ENCODE measurements at places on chromosomes 1 and 21.

DNA sequence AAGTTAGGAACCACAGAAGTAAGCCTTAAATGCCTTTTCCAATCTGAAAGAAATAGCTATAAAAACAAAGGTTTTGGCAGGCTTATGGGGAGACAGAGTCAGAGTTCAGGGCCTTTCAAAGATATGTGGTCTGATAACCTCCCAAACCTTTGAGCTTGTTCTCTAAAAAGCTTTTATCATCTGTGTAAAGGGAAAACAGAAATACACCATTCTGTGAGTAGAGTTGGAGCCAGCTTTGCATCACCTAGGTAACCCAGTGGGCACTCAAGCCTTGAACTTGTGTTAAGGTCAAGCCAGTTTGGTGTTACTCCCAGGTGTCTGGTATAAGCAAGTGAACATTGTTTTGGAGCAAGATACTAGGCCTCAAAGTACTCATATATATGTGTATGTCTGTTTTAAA is 50.1 kb downstream of the LAMC1 start:
- no peak for DNase-seq
- no peaks in the 10 kb centered on the region for H3K36me3 ChIP-seq
- no peak overlapping the region for H3K4me3 ChIP-seq

GRCh38 chr1:203655671-203656070 is 29.0 kb downstream of the ATP2B4 start:
- H3K4me3 ChIP-seq, result no peak overlapping the region
- no peaks in the 10 kb centered on the region for H3K36me3 ChIP-seq
- H3K27me3 ChIP-seq, result no peaks in the 10 kb centered on the region
- peaks cover 16% of the 10 kb centered on the region for H3K4me1 ChIP-seq
- H3K27ac ChIP-seq, result no peak overlapping the region
- no peak for DNase-seq

DNA sequence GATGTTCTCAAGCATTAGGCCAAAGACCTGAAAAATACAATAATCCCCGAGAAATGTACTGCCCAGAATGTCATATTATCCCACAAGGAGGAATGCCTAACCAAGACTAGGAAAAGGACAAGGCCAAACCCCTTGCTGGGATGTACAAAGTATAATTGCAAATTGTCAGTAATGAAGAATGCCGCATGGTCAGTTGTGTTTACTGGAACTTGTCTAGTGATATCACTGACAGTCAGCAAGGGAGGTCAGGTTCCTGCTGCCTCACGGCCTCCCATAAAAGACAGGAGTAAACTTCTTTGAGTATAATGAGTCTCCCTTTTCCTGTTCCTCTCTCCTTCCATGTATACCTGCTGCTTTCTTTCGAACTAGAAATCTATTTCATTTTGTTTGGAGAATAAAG is 222.8 kb downstream of the RHOU start:
- H3K27ac ChIP-seq, result no peak overlapping the region
- no peaks in the 10 kb centered on the region for H3K4me1 ChIP-seq
- no peak overlapping the region for H3K4me3 ChIP-seq
- H3K27me3 ChIP-seq, result no peaks in the 10 kb centered on the region

GRCh38 chr1:160219062-160219929 is 14.1 kb downstream of the PEA15 start:
- no peaks in the 10 kb centered on the region for H3K27me3 ChIP-seq
- peaks cover 65% of the 10 kb centered on the region for H3K36me3 ChIP-seq

- peak overlapping the region; percentile 54 for H3K4me3 ChIP-seq
- H3K36me3 ChIP-seq, result no peaks in the 10 kb centered on the region
- no peak for DNase-seq
- no peak overlapping the region for H3K27ac ChIP-seq
Observed at GRCh38 chr1:997993-998744, 1.7 kb downstream of the HES4 start.

DNA sequence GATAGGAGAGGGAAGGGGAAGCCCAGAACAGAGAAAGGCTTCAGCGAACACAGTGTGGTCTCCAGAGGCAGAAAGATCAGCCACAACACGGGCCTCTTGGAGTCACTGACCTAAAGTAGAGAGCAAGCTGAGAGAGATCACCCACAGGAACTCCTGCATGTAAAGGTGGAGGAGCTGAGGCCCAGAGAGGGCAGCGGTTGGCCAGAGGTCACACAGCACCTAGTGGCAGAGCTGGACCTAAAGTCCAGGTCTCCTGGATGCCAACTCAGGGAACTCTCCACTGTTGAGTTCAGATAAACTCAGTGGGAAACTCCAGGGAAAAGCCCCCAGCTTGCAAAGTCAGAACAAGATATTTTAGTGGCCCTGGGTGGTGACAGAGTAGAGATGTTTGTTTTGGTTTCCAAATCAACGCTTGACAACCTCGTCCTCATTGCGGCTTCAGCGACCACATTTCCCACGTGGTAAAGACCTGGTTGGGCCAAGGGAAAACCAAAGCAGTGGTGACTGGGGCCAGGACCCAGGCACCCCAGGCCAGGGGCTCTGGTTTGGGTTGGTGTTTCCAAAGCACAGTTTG is 4.6 kb downstream of the IFFO2 start:
- no peaks in the 10 kb centered on the region for H3K36me3 ChIP-seq
- peaks cover 87% of the 10 kb centered on the region for H3K4me1 ChIP-seq
- peak; percentile 36 for DNase-seq
- H3K27me3 ChIP-seq, result no peaks in the 10 kb centered on the region
- no peak overlapping the region for H3K4me3 ChIP-seq

- H3K27ac ChIP-seq, result no peak overlapping the region
- H3K4me3 ChIP-seq, result no peak overlapping the region
- DNase-seq, result no peak
- H3K27me3 ChIP-seq, result no peaks in the 10 kb centered on the region
- H3K4me1 ChIP-seq, result peaks cover 4% of the 10 kb centered on the region
- peaks cover 24% of the 10 kb centered on the region for H3K36me3 ChIP-seq
Observed at GRCh38 chr1:28266920-28267322, 7.6 kb downstream of the SESN2 start.

DNA sequence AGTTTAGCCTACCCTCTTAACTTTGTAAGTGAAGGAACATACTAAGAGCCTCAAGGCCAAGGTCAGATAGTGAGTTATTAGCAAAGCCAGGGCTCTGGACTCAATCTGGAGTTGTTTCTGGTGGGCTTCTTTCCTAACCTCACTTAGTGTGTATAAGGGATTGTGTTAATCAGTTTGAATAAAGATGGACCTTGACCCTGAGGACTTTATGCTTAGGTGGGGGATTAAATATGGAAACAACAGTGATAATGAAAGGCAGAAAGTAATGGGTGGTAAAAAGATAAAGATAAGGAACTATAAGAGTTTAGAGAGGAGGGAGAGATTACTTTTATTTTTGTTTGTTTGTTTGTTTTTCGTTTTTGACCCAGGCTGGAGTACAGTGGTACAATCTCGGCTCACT is 5.5 kb downstream of the RABGAP1L start:
- no peaks in the 10 kb centered on the region for H3K27me3 ChIP-seq
- no peak overlapping the region for H3K4me3 ChIP-seq
- no peaks in the 10 kb centered on the region for H3K36me3 ChIP-seq
- DNase-seq, result no peak
- no peak overlapping the region for H3K27ac ChIP-seq

GRCh38 chr1:22174446-22175220 is 31.7 kb upstream of the WNT4 start:
- H3K4me3 ChIP-seq, result no peak overlapping the region
- DNase-seq, result no peak
- H3K4me1 ChIP-seq, result no peaks in the 10 kb centered on the region
- H3K36me3 ChIP-seq, result no peaks in the 10 kb centered on the region
- no peak overlapping the region for H3K27ac ChIP-seq

- no peak overlapping the region for H3K27ac ChIP-seq
- no peaks in the 10 kb centered on the region for H3K27me3 ChIP-seq
- H3K36me3 ChIP-seq, result peaks cover 16% of the 10 kb centered on the region
- no peak overlapping the region for H3K4me3 ChIP-seq
Observed at GRCh38 chr1:29290414-29290985, 54.2 kb downstream of the PTPRU start.

DNA sequence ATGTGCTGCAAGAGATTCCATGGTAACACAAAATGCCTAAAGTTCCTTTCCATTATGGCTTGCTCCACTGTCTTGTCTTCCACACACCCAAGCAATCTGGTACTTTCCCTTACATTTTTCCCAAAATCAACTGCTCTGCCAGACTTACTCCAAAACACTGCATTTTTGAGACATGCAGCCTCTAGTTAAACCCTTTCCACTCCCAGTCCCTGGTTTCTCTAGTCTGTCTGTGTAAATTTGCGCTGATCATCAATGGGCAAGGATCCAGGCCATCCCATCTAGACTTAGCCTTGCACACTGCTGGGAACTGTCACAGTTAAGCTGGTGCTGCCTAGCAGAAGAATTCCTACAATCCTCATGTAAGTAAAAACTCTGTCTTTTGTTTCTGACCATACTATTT is 47.8 kb downstream of the DAB1 start:
- no peak overlapping the region for H3K27ac ChIP-seq
- H3K4me1 ChIP-seq, result no peaks in the 10 kb centered on the region
- H3K4me3 ChIP-seq, result no peak overlapping the region
- no peak for DNase-seq

- H3K36me3 ChIP-seq, result no peaks in the 10 kb centered on the region
- H3K27ac ChIP-seq, result no peak overlapping the region
- no peak overlapping the region for H3K4me3 ChIP-seq
- no peaks in the 10 kb centered on the region for H3K27me3 ChIP-seq
Observed at GRCh38 chr21:14358775-14359174, 24.2 kb downstream of the HSPA13 start.

GRCh38 chr1:1664941-1665814 is 6.4 kb upstream of the CDK11B start:
- no peaks in the 10 kb centered on the region for H3K4me1 ChIP-seq
- no peak overlapping the region for H3K4me3 ChIP-seq
- DNase-seq, result no peak
- peaks cover 56% of the 10 kb centered on the region for H3K36me3 ChIP-seq

DNA sequence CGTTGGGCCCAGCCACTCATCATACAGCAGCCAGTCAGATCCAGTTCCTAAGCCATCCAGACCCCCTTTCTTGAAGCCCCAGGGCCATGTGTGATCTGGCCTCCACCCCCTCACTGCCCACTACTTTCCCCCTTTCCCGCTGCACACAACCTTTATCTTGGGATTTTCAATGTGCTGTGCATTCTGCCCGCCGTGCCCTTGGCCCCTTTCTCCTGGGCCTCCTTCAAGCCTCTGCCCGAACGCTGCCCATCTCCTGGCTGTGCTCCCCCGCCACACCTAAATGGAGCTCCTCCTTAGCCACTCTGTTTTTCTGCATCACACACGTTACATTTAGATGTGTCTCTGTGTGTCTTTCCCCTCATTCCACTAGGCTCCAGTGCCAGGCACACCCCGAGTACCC is 66.7 kb upstream of the SELENON start:
- H3K27ac ChIP-seq, result no peak overlapping the region
- H3K27me3 ChIP-seq, result no peaks in the 10 kb centered on the region
- H3K4me1 ChIP-seq, result peaks cover 27% of the 10 kb centered on the region
- DNase-seq, result no peak

GRCh38 chr1:188243456-188243855 is 1414.7 kb downstream of the PLA2G4A start:
- no peak overlapping the region for H3K4me3 ChIP-seq
- H3K27me3 ChIP-seq, result no peaks in the 10 kb centered on the region
- H3K36me3 ChIP-seq, result no peaks in the 10 kb centered on the region

- H3K4me3 ChIP-seq, result no peak overlapping the region
- H3K27me3 ChIP-seq, result no peaks in the 10 kb centered on the region
- no peaks in the 10 kb centered on the region for H3K36me3 ChIP-seq
- H3K4me1 ChIP-seq, result no peaks in the 10 kb centered on the region
Observed at GRCh38 chr1:212718499-212718898, 18.9 kb upstream of the BATF3 start.

GRCh38 chr1:6073480-6074053 is 27.9 kb downstream of the KCNAB2 start:
- no peak for DNase-seq
- H3K4me3 ChIP-seq, result no peak overlapping the region
- H3K27me3 ChIP-seq, result no peaks in the 10 kb centered on the region
- H3K4me1 ChIP-seq, result no peaks in the 10 kb centered on the region

- peaks cover 9% of the 10 kb centered on the region for H3K4me1 ChIP-seq
- DNase-seq, result no peak
- no peaks in the 10 kb centered on the region for H3K27me3 ChIP-seq
- no peak overlapping the region for H3K4me3 ChIP-seq
- H3K27ac ChIP-seq, result no peak overlapping the region
Observed at GRCh38 chr1:56901716-56902115, 47.1 kb downstream of the C8A start.

- no peak overlapping the region for H3K4me3 ChIP-seq
Observed at GRCh38 chr1:79197421-79197820, 190.9 kb upstream of the ADGRL4 start.

GRCh38 chr1:121519042-121519755 is 334.4 kb downstream of the SRGAP2C start:
- peak; percentile 88 for DNase-seq
- H3K36me3 ChIP-seq, result no peaks in the 10 kb centered on the region
- no peak overlapping the region for H3K27ac ChIP-seq
- peaks cover 11% of the 10 kb centered on the region for H3K4me1 ChIP-seq
- H3K27me3 ChIP-seq, result peaks cover 11% of the 10 kb centered on the region

- no peaks in the 10 kb centered on the region for H3K36me3 ChIP-seq
- DNase-seq, result no peak
- H3K27me3 ChIP-seq, result no peaks in the 10 kb centered on the region
- H3K27ac ChIP-seq, result no peak overlapping the region
Observed at GRCh38 chr21:14116080-14116481, 94.7 kb downstream of the LIPI start.
